ENCODE measurements at places on chromosomes 1 and 21.

DNA sequence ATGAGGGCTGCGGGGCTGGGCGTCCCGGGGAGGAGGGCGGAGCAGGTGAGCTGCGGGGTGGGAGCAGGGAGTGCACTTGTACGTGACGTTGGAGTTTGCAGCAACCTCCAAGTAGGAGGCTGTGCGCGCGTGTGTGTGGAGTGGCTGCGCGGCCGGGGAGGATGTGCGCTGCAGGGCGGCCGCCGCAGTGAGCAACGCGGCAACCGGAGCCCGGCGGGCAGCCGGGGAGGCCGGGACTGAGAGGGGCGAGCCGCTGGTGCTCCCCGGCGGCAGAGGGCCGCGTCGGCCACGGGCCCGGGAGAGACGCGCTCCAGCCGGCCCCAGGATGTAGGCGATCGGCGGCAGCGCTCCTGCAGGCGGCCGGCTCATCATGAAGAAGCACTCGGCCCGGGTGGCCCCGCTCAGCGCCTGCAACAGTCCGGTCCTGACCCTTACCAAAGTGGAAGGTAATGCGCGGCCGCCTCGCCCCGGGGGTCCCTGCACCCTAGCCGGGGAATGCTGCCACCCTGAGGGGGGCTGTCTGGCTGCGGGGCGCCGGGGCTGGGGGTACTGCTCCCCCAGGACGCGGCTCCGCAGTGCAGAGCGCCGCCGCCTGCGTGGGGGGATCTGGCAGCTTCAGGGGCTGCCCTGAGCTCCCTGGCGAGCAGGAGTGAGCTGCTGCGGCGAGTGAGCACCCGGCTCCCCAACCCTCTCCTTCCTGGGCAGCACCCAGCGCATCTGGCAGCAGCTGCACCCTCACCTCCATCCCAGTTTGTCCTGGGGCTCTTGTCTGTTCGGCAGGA lies 158.9 kb upstream of the COA6 start:
- no peak for DNase-seq

- no peak for DNase-seq
Observed at GRCh38 chr1:110286564-110286963, 52.6 kb upstream of the RBM15 start.

GRCh38 chr1:9626201-9626608 lies 25.3 kb upstream of the PIK3CD start:
- DNase-seq = no peak

- no peak for DNase-seq
Observed at GRCh38 chr1:178232949-178233348, 139.0 kb downstream of the RASAL2 start.

DNA sequence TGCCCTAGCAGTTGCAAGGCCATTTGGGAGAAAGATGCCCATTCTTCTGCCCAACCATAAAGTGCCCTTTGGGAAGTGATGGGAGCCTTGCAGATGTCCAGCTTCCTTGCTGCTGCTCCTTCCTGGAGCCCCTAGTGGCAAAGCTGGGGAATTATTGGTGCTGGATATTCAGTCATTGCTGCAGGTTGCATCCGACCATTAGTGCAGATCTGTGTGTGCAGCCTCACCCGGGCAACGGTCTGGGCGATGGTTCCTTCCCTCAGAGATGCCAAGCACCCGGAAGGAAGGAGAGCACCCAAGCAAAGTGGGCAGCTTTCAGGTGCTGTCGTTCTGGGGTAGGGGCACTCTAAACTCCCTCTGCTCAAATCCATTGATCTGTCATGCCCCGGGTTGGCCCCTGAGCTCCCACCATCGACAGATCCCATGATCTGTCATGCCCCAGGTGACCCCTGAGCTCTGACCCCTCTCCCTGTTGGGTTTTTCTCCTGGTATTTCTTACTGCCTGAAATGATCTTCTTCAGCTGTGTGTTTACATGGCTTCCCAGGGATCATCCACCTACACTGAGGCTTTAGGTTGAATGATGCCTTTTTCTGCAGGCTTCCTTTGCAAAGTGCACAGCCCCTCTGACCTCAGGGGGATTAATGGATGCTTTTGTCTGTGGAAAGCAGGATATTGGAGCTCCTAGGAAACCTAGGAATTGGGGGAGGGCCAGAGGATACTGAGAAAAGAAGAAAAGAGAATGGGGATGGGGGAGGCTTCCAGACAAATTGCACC lies 467.5 kb downstream of the PTPRU start:
- peak; percentile 65 for DNase-seq

DNA sequence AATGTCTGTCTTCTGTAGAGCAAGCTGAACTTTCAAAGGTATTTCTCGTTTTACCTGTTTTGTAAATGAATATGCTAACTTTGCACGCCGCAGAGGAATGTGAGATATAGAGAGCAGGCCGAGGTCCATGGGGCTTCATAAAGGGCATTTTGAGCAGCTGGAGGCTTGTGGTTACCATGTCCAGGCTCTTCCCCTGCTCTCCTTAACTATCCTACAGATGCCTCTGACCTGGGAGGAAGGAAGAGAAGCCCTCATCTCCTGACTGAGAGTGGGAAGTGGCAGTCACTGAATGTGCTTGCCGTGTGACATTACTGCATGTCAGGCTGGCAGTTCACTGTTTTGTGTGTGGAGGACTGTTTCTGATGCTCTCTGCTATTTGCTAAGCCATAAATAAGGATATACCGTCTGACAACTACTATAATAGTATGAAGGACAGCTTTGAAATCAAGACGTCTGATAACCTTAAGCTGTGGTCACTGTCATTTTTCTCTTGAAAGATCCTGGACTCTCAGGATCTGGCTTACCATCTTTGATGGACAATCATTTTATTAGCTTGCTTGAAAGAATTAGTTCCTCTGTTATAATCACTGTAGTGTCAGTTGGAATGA lies 92.2 kb downstream of the DYRK1A start:
- DNase-seq = no peak

DNA sequence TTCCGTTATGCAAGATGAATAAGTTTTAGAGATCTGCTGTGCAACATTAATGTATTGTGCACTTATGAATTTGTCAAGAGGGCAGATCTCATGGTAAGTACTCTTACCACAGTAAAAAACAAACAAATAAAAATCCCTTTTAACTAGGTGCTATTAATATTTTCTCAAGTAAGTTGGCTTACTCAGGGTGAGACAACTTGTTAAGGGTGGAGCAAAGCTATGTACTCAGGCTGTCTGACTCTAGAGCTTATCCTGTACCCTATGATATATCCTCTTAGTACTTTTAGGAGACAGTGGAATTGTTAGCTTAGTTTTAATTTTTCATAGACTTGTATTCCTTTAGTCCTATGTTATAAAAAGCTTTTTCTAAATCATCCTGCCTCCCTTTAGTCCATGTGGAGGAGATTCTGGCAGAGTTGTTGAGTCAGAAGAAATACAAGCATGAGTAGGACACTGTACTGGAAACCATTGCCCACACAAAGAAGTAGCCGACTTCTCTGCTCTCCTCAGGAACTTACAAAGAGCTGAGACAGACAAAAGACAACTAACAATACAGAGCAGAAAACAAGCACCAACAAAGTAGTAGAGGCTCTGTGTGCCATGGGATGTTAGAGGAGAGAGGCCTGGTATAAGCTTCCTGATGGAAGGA lies 49.2 kb downstream of the S1PR1 start:
- no peak for DNase-seq

DNA sequence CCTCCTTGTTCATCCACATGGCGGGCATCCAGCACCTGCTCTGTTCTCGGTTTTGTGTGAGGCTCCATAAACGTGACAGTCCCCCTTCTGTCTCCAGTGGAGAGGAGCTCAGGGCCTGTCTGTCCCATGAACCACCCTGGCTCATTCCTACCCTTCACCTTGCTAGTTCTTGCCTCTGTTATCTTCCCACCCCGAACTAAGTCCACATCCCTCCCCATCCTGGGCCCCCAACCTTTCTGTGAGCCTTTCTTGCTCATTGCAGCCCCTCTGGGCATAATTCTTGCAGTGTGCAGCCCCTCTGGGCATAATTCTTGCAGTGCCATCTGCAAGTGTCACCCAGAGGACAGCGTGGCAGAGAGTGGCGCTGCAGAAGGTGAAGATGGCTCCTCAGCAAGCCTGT lies 216.7 kb upstream of the TMEM51 start:
- no peak for DNase-seq

DNA sequence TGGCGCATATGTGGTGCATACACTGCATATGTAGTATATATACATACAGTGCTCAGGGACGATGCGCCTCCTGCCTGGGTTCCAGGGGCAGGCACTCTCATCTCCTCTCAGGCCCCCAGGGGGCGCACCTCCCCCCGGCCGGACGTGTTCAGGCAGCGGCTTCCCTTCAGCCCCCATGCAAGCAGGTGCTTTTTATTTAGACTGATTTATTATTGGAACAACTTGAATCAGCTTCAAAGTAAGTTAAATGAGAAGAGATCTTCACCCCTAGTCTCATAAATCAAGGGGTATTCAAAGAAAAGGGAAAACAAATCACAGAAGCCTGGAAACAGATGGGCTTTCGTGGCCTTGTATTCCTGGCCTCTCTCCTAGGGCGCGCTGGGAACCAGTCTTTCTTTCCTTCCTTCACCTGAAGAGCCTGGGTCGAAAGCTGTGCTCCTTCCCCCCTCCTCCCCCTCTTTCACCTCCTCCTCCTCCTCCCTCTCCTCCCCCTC lies 64.6 kb downstream of the UBIAD1 start:
- DNase-seq = peak; percentile 30

DNA sequence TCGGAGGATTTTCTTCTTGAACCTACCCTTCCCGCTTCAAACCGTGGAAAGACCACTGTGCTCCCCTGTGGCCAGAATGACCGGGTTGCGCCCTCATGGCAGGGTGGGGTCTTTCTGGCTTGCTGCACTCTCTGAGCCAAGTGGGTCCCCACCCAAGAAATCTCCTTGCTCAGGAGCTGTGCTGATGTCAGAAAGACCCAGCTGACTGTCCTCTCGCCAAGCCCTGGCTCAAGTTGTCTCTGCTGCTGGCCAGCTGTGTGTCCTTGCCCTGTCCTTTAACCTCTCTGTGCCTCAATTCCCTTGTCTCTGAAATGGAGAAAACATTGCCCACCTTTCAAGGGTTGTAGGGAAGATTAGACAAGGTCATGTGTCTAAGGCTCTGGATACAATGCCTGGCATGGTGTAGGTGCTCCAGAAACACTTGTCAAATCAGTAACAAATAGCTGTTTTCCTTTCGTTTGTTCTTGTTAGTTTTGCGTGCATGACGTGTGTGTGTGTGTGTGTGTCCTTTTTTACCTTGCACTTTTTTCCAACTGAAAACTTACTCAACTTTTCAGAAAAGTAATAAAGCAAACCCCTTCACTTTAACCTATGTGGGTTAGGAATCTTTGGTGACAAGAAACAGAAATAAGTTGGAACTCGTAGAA lies 41.1 kb upstream of the RPL11 start:
- no peak for DNase-seq

DNA sequence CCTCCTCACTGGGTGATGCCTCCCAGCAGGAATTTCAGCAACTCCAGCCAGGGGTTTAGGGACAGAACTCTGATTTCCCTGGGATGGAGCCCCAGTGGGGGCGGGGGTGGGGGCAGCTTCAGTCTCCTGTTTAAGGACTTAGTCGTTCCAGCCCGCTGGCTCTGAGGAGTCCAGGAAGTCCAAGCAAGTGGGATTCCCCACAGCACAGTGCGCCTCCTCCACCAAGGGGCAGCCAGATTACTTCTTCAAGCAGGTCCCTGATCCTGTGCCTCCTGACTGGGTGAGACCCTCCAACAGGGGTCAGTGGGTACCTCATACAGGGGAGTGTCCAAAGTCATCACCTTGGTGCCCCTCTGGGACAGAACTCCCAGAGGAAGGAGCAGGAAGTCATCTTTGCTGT lies 1438.4 kb upstream of the B3GALT2 start:
- DNase-seq = no peak

DNA sequence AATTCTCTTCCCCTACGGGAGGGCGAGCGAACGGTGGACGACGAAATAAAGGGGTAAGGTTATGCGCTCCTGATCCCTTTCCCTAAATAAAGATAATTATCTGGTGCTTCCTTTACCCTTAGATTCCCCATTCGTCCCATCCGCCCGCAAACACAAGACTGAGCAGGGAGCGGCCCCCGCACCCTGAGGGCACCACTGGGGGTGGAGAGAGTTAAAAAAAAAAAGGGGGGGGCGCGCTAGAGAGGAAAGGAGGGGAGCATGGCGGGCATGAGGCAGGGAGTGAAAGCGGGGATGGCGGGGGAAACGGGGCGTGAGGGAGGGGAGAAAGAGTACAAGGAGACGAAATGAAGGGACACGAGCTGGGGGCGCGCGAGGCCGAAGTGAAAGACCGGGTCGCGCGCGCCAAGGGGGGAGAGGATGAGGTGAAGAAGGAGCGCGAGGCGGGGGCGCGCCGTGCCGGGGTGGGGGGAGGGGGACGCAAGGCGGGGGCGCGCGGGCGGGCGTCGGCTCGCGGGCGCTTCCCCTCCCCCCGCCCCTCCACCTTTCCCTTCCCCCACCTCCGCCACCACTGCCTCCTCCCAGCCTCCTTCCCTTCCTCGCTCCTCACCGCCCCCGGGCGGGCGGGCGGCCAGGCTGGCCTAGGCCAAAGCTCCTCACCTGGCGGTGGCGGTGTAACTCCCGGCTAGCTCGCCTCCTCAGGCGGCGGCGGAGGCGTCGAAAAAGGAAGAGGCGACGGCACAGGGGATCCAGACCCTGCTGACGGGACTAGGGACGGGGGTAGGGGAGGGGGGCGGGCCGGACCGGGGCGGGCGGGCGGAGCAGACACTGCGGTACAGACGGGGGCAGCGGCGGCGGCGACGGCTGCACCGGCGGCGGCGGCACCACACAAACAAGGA lies 448 bp downstream of the GATAD2B start:
- DNase-seq = peak; percentile 84

DNA sequence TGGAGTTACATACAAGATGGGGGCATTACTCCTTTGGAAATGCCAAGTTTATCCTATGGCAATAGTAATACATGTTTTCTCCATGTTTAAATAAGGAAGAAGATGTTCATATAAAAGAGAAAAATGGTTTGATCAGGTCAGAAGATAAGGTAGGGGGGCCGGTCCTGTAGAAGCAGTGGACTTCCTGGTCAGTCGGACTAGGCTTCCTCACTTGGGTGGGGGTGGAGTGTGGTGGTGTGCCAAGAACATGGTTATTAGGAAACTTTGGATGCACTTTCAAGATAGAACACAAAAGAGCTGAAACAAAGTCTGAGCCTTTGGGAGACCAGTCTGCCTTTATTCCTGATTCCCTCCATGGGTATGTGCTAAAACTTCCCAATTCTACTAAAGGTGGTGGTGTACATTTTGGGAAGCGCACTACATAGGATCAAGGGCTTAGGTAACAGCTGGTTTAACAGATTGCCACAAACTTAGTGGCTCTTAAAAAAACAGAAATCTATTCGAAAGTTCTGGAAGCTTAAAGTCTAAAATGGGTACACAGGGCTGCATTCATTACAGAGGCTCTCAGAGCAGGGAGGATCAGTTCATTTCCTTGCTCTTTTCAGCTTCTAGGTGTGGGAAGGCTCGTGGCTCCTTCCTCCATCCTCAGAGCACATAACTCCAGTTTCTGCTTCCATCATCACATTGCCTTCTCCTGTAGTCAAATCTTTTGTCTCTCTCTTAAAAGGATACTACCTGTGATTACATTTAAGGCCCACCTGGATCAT lies 64.6 kb downstream of the KDM1A start:
- no peak for DNase-seq

- DNase-seq = no peak
Observed at GRCh38 chr1:100719490-100719889, at the start of gene VCAM1. Gene VCAM1, plus strand, starts transcription at chr1:100719742. Its CDS starts 119 bp downstream, at chr1:100719861.

DNA sequence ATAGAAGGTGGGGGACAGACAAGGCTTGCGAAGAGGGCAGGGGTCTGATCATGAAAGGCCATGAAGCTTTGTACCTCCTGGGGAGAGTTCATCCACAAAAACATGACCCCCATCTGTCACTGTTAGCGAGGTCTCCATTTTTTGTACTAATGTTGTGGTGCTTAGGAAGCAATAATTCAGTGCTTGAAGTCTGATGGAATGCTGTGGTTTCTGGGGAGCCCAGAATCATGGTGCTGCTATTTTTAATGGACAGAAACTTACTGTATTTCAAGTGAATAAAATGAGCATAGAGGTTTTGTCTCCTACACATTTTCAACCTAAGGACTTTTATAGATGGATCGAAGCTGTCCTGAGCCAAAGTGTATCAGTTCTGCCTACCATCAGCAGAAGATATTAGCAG lies 28.2 kb upstream of the RGL1 start:
- no peak for DNase-seq
